ENCODE measurements at places on chromosomes 16 and 17.
A peak's percentile ranks its signal among the peaks of the same experiment; 100 is the strongest.

DNA sequence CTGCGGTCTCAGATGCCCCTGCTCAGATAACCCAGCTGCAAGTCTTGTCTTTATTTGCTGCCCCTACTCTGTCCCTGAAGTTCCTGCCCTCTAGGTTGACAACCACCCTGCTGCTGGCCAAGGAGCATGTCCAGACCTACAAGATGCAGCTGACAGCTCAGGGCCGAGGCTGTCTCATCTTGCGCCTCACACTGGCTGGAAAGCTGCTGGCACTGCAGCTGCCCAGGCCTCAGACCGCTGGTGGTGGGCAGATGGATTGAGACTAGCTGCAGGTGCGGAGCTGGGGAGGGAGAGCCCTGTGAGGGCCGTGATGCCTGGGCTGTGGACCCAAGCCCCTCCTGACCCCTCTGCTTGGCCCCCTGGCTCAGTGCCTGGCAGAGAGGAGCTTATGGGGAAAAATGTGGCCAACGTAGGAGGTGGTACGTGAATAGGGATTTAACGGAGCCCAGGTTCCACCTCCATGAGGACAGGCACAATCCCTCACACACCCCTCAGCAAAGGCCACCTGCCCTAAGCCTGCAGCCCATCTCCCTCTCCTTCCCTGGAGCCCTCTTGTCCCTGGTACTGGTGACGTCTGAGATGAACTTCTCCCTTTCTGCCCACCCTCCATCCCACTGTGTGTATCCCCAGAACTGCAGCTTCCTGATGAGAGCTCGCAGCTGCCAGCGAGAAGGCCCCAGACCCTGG lies 8.3 kb upstream of the GALK1 start:
- no peak for DNase-seq

DNA sequence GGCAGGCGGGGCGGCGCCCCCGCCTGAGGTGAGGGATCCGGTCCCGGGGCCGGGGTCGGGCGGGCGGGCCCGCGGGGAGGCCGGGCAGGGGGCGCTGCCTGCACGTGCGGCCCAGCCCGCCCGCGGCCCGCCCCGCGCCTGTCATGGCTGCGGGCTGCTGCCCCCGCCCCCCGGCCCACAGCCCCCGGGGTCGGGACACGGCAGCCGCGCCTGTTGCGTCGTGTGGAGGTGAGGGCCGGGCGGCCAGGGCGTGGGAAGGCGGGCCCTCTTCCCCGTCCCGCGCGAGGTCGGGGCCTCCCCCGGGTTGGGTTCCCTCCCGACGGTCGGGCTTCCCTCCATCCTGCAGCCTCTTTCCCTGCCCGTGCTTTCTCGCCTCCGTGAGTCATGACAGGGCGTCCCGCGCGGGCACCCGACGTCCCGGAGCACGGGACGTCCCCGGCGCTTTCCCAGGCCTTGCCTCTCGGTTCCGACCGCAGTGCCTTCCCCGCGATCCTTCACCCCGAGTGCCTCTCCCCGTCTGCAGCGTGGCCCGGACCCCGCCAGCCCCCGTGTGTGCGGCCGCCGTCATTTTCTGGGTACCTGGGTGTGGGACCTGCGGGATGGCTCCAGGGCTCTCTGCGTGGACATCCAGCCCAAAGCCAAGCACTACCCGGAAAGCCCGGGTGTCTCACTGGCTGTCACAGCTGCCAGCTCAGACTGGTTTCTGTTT lies 76.7 kb downstream of the CHD9 start:
- peak; percentile 36 for DNase-seq

GRCh38 chr17:51763058-51763457 lies 395.5 kb downstream of the CA10 start:
- DNase-seq, result no peak

DNA sequence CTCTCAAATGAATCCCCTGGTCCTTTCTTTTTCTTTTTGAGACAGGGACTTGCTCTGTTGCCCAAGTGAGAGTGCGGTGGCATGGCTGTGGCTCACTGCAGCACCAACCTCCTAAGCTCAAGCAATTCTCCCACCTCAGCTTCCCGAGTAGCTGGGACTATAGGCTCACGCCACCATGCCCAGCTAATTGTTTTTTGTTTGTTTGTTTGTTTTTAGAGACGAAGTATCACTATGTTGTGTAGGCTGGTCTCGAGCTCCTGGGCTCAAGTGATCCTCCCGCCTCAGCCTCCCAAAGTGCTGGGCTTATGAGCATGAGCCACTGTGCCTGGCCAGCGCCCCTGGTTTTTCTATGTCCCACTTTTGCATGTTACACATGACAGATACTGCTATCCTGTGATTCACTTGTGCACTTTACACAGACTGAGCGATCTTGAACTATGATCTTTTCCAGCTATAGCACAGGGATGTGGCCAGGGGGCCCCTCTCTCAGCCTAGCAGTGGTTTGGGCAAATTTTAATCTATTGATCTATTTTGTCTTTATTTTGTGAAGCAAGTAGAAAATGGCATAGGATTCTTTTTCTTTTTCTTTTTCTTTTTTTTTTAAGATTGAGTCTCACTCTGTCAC lies 31.3 kb upstream of the MLKL start:
- DNase-seq, result no peak

DNA sequence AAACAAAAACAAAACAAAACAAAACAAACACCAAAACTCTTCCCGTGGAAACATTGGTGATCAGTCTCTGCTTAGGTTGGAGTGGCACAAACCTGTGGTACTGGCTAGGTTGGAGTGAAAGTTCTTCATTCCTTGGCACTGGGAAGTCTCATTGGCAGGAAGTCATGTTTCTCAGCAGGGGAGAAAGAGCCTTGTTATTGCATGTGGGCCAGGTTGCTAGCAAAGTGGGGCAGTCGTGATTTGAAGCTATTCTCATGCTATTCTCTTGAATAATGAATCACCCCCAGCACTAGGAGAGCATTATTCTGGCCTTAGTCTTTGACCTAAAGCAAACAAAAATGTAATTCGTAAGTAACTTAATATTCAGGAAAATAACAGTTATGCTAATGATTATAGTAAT lies 24.3 kb upstream of the B4GALNT2 start:
- no peak for DNase-seq

- peak; percentile 51 for DNase-seq
Observed at GRCh38 chr17:29140051-29140621, 40.1 kb downstream of the MYO18A start.

DNA sequence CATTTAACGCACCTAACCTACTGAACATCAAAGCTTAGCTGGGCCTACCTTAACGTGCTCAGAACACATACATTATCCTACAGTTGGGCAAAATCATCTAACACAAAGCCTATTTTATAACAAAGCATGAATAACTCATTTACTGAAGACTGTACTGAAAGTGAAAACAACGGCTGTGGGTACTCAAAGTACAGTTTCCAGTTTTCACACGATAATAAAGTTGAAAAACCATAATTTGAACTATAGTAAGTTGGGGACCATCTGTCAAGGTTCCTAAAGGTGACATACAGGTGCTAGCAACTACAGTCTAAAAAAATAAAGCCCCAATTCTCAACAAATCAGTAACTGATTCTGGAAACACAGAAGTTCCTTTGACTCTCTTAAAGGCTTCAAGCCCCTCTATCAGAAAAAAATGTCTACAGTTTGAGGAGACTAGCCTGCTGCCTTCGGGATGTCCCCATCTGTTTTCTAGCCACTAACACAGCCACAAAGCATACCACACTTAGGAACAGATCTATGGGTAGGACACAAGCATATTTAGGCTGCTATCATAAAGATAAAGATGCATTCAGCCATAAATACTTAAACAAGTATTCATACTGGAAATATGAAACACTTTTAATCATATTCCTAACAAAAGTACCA lies 71.3 kb downstream of the KANSL1 start:
- no peak for DNase-seq

- no peak for DNase-seq
Observed at GRCh38 chr17:76394166-76394565, 9.8 kb downstream of the SPHK1 start.

DNA sequence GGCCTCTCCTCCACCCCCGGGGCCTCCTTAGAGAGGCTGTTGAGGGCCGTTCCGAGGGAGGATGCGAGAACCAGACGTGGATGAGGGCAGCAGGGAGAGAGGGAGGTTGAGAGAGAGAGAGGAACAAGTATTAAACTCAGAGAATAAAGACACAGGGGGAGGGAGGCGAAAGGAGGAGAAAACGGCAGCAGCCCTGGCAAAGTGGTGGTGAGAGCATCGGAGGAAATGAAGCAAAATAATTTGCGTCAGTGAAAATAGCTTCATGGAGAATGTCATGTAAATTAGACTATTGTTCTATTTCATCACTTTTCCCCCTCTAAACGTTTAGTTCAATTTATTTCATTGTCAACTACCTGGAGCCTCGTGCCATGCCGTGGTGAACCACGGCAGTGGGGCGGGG lies 38.0 kb downstream of the PIPOX start:
- DNase-seq, result no peak

DNA sequence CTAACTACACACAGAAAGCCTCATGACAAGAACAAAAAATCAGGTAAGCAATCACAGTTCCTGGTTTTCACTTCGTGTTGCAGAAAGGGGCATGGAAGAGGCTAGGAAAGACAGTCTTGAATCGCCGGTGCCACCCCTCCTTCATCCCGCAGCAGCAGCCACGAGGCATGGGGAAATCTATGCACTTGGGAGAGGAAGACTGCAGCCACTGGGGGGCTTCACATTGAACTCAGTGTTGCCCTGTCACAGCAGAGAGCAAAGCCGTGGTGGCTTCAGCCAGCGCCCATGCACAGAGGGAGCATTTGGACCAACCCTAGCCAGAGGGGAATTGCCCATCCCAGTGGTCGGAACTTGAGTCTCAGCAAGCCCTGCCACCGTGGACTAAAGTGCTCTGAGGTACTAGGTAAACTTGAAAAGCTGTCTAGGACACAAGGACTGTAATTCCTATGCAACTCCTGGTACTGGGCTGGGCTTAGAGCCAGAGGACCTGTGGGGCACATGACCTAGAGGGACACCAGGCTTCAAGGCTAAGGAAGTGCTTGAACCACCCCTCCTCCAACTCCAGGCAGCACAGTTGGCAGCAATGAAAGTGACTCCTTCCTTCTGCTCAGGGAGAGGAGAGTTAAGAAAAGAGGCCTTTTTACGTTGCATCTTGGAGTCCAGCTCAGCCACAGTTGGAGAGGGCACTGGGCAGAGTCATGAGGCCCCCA lies 35.2 kb upstream of the ATP2C2 start:
- DNase-seq, result peak; percentile 40
